ENCODE measurements at places on chromosomes 3 and 15. TPM values are rescaled to one million over a fixed set of nuclear protein-coding genes. Genes with fewer than 3 reads are reported as not detected.
A peak's percentile ranks its signal among the peaks of the same experiment; 100 is the strongest.

DNA sequence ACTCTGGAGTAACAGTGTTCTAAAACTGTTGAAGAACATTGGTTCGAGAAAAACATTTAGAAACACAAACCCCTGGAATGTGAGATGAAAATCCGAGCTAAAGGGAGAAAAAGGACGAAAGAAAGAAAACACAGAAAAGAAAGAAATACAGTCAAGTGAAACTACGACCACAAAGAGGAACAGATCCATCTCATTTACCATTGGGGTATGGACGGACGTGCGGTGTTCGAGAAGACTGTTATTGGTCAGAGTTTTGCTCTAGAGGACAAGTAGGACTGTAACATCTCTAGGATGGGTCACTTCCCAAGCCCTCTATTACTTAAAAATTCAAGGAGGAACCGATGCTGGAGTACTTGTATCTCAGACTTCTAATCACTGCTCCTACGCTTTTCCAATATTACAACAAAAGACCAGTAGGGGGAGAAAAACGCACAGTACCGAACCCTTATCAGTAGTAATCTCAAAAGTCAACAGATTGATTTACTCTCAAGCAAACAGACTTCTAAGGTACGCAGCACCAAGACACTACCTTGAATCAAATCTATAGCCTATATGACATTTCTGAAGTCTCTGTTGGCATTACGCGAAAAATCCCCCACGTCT is 1.1 kb upstream of the PIK3CA start:
- DNase-seq = peak; percentile 26

- DNase-seq = peak; percentile 53
Observed at GRCh38 chr3:27165321-27165721, 203.9 kb downstream of the NEK10 start.

- no peak for DNase-seq
Observed at GRCh38 chr15:76823303-76823702, 81.8 kb downstream of the SCAPER start.

GRCh38 chr3:152531717-152532116 is 263.0 kb downstream of the MBNL1 start:
- DNase-seq = no peak

DNA sequence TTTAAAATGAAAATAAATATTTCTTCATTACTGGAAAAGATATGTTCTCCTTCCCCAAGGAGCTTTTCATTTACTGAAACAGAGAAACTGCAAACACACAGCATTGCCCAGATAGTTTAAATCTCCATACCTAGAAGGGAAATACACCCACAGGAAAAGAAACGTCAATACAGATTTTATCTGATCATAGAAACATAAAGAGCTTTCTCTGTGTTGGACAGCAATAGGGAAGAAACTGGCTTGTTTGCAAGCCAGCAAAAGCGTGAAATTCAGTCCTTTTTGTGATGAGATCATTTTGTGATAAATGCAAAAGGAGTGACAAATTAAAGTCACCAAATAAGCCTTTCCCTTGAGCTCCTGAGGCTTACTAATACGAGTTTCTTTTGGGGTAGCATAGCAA is 398.0 kb downstream of the TIGIT start:
- DNase-seq = no peak

The TEX55 gene
- total RNA-seq = not detected

DNA sequence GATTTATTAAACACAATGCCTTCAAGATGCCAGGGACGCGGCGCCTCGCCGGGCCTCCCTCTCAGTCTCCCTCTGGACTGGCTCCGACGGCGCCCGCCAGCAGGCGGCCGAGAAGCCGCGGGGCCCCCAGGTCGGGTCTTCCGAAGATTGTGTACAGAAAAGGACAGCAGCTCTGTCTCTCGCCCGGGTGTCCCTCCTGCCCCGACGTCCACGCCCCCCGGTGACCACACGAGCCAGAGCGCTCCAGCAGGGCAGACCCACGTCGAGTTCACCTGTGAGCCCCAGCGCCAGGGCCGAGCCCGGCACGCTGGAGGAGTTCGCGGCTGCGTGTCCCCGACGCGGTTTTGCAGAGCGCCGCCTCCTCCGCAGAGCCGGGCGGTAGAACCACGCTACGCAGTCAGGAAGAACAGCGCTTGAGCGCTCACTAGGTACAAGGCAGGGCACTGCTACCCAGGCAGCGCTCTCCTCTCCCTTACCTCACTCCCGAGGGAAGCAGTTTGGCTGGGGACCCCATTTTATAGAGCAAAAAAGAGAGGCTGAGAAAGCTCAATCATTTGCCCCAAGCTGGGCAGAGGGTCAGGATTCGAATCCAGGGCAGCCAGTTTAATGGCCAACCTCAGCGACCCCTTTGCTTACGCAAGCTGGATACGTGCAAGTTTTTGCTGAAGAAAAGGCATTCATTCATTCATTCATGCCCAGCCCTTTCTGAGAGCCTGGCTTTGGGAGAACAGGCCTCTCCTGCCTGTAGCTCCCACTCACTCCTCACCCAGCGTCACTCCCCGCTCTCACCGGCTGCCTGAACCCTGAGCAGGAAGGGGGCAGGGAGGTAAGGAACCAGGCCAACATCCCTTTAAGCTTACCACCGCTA is 3.0 kb upstream of the TLE3 start:
- DNase-seq = no peak

The SPTSSB gene
- total RNA-seq = not detected

GRCh38 chr3:11553436-11554235 is 90.1 kb downstream of the VGLL4 start:
- DNase-seq = no peak

GRCh38 chr3:24812116-24812515 is 317.5 kb upstream of the THRB start:
- no peak for DNase-seq

All from kidney epithelial cell (primary cell).